Non-pigmented ciliary epithelial cell (primary cell): ENCODE measurements at places on chromosomes 2 and 18.

- no peak for DNase-seq
Observed at GRCh38 chr2:200603972-200604371, 18.2 kb downstream of the AOX1 start.

DNA sequence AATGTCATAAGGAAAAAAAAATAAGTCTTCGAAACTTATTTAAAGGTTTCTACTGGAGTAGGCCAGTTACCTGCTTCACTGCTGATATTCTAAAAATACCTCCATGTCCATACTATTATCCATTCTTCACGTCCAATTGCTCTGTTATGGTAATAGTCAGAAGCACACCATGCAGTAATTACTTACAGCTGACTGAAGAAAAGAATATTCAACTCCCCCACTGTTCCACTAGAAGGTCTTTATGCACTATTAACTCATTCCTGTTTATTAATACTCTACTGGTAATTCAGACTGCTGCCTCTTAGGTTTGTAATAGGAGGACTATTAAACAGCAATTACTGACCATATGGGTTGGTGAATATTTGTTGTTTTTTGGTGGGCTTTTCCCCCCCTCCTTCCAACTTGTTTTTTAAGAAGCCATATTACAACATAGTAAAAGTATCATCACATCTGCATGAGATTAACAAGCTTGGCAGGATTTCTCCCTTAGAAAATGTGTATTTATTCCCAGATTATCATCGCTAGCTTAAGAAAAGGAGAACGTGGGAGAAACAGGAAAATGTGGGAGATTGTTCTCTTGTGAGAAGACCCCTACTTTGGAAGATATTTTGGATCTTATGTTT lies 806.4 kb upstream of the FANCL start:
- no peak for DNase-seq

DNA sequence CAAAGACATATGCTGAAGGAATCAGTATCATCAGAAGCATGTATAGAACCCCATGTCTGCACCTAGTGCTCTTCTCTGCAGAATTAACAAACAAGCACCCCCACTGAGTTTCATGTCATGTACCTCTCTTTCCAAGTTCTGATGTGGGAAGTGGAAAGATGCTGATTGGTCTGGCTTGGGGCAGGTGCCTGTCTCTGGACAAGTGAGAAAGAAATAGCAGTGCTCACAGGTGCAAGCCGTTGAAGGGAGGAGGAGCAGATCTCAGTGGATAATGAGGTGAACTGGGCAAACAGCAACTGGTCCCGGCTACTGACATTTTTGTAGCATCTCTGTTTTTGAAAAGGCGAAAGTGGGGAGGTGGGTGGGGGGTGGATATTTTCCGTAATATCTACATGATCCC lies 17.5 kb upstream of the ACVR1 start:
- DNase-seq: no peak

- DNase-seq: no peak
Observed at GRCh38 chr18:21991081-21991534, 178.3 kb upstream of the GATA6 start.

DNA sequence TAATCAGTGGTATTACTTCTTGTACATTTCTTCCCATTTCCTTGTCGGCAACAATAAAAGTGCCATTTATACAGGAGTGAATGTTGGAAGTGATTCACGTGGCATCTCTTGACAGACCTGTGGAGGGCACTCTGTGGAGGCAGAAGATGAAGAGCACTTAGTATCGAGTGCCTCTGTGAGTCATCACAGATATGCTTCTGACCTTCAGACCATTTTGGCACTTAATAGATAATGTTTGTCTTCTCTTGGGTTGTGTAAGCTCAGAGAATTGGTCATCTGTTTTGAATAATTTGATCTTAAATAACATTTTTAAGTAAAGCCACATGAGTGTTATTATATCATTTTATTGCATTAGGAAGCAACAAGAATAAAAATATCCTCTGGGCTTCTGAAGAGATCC lies 305.5 kb downstream of the PTPRM start:
- DNase-seq: no peak

- DNase-seq: no peak
Observed at GRCh38 chr2:232573042-232573441, 22.6 kb downstream of the EIF4E2 start.

DNA sequence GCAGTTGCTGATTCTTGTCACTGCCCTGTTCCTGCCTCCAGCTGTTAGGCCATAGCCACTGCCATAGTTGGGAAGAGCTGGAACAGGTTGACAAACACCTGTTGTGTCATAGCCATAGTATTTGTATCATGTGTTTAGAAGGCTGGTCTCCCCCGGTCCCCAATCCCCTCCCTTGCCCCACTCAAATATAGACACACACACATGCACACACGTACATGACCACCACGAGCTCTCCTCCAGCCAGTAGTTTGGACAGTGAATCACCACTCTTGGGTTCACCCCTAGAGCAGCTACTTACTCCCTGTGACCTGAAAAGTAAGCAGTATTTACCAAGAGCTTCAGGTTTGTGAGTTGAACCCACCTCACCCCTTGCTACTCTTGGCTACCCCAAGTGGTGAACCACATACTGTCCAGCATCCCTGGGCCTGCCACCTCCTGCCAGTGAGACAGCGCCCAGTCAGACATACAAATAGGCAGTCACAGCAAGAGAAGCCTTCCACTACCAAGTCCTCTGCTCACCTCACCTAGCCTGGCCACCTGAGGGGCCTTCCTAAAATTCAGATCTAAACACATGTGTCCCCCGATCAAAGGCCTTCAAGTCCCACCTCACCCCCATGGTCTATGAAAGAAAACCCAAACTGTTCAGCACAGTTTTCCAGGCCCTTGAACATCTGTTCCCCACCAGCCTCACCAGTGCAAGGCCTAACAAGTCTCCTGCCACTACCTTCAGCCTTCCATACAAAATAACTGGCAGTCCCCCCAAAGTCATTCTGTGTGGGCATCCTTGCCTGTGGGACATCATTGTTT lies 7.1 kb downstream of the PCBP1 start:
- DNase-seq: no peak

DNA sequence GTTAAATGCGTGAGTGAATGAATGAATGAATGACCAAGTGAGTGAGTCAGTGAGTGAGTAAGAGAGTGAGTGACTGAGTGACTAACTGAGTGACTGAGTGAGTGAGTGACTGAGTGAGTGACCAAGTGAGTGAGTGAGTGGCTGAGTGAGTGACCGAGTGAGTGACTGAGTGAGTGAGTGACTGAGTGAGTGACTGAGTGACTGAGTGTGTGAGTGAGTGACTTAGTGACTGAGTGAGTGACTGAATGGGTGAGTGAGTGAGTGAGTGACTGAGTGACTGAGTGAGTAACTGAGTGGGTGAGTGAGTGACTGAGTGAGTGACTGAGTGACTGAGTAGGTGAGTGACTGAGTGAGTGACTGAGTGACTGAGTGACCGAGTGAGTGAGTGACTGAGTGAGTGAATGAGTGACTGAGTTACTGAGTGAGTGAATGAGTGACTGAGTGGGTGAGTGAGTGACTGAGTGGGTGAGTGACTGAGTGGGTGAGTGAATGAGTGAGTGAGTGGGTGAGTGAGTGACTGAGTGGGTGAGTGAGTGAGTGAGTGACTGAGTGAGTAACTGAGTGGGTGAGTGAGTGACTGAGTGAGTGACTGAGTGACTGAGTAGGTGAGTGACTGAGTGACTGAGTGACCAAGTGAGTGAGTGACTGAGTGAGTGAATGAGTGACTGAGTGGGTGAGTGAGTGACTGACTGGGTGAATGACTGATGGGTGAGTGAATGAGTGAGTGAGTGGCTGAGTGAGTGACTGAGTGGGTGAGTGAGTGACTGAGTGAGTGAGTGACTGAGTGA lies 11.3 kb downstream of the MAL start:
- no peak for DNase-seq
